ENCODE measurements at places on chromosomes 5 and 9. TPM values are rescaled to one million over a fixed set of nuclear protein-coding genes. Genes with fewer than 3 reads are reported as not detected.

- DNase-seq, result no peak
- no peaks in the 10 kb centered on the region for H3K4me1 ChIP-seq
- no peak overlapping the region for H3K4me3 ChIP-seq
- no peak overlapping the region for H3K27ac ChIP-seq
- H3K36me3 ChIP-seq, result no peaks in the 10 kb centered on the region
These were observed 25.0 kb downstream of the HMCN2 start for GRCh38 chr9:130290291-130291181.

- no peaks in the 10 kb centered on the region for H3K36me3 ChIP-seq
- H3K4me3 ChIP-seq, result no peak overlapping the region
- H3K4me1 ChIP-seq, result no peaks in the 10 kb centered on the region
- no peaks in the 10 kb centered on the region for H3K27me3 ChIP-seq
These were observed 156.4 kb upstream of the TRPC7 start for GRCh38 chr5:136521696-136522095.

Gene NSA2
- total RNA-seq, result 97.5 TPM

Gene TSPAN17
- total RNA-seq, result 35.1 TPM

Gene HMCN2
- not detected for total RNA-seq
